ENCODE measurements at places on chromosomes 6 and 20.
A peak's percentile ranks its signal among the peaks of the same experiment; 100 is the strongest.

GRCh38 chr6:132902901-132903300 lies 88.5 kb downstream of the RPS12 start:
- no peaks in the 10 kb centered on the region for H3K27me3 ChIP-seq
- H3K4me3 ChIP-seq, result no peak overlapping the region
- H3K4me1 ChIP-seq, result no peaks in the 10 kb centered on the region
- H3K36me3 ChIP-seq, result no peaks in the 10 kb centered on the region
- no peak overlapping the region for H3K27ac ChIP-seq
- DNase-seq, result no peak

- no peaks in the 10 kb centered on the region for H3K27me3 ChIP-seq
- H3K36me3 ChIP-seq, result peaks cover 7% of the 10 kb centered on the region
- no peak for DNase-seq
- no peak overlapping the region for H3K4me3 ChIP-seq
Measured at GRCh38 chr6:111267764-111268333, 180.5 kb downstream of the SLC16A10 start.

DNA sequence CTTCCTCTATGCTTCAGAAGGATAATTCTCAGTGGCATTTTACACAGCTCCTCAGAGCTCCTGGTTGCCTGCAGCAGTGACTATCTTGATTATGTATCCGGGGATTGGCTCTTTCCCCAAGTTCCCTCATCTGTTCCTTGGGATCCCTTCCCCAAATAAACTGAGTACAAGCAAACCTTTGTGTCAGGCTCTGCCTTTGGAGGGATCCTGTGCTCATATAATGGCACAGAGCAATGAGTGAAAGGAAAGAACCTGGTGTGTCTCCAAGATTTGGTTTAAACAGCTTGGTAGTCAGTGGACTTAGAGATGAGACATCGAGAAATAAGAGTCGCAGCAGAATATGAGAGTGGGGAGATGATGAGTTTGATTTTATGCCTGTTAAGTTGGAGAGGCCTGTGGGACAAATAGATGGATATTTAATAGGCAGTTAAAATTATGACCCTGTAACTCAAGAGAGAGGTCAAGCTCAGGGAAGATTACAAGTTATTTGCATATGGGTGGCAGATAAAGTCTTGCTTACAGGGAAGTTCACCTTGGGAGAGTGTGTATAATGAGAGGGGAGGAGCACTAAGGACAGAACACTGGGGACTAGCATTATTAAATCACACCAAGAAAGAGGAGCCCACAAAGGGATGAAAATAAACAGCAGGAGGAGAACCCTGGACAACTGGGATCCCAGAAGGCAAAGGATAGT lies 44.1 kb upstream of the GCLC start:
- no peak overlapping the region for H3K27ac ChIP-seq
- no peaks in the 10 kb centered on the region for H3K27me3 ChIP-seq
- no peak overlapping the region for H3K4me3 ChIP-seq
- no peak for DNase-seq
- no peaks in the 10 kb centered on the region for H3K4me1 ChIP-seq

DNA sequence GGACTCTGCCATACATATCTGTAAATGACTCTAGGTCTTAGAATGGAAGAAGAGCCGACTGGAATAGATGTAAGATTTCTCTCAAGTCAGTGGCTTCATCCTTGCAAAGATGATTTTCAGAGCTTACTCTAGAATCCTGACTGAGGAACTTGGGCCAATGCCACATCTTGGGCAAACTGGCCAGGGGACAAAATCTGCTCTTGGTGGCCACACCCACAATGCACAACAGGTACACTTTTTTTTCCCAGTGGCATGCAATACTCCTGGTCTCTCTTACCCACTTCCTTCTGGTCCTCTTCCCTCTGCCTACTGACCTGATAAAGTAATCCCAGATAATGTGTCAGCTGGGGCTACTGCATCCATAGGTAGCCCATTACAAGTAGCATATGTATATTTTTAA lies 13.4 kb downstream of the CLIC5 start:
- H3K4me1 ChIP-seq, result no peaks in the 10 kb centered on the region
- DNase-seq, result no peak
- no peaks in the 10 kb centered on the region for H3K36me3 ChIP-seq
- no peak overlapping the region for H3K4me3 ChIP-seq

DNA sequence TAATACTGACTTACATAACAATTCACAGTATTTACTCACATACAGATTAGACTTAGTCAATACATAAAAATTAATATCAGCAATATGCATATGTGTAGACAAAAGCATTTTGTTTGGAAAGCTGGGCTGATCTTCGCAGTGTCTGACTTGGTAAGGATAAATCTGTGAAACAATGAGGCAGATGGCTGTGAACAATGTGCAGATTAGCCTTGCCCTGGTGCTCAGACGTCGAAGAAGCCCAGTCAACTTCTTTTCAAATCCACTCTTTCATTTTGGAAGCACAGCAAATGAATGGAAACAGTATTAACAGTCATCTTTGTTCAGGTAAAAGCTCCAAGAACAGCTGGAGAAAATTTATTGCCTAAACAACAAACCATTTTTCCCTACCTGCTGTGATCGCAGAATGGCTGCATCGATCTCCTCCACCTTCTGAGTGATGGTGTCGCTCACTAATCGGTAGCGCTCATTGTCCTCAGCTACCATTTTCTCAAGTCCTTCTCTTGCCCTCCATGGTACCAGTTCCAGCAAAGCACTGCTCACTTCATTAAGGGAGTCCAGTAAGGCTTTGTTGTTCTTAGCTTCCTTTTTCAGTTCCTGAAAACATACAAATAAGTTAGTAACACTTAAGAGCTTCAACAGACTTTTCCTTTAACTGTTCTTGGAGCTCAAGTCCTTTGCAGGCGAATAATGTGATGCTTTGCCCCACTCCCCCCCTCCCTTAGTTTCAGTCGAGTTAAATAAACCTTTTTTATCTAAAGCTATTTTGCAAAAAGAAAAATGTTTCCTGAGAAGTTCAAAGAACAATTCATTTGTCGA lies 116.5 kb downstream of the DST start:
- no peak for DNase-seq
- H3K36me3 ChIP-seq, result peaks cover 10% of the 10 kb centered on the region
- no peak overlapping the region for H3K27ac ChIP-seq
- H3K4me1 ChIP-seq, result no peaks in the 10 kb centered on the region
- no peak overlapping the region for H3K4me3 ChIP-seq

DNA sequence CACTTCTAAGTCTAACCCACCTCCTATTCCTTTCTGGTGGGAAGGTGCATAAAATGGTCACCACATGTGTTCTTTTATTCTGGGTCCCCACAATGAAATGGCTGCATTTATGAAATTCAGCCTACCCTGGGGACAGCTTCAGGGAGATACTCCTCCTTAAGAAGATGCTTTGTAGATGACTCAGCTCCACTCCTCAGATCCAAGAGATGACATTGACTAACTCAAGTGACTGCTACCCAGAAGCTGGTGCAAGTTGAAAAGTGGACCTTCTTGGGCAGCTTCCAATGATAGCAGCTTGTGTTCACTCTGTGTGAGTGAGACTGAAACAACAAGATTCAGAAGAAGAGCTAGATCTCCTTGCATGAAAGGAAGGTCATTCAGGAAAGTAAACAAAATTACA lies 113.4 kb downstream of the SCP2D1 start:
- H3K4me1 ChIP-seq, result no peaks in the 10 kb centered on the region
- no peak overlapping the region for H3K4me3 ChIP-seq
- H3K27me3 ChIP-seq, result no peaks in the 10 kb centered on the region
- no peaks in the 10 kb centered on the region for H3K36me3 ChIP-seq
- DNase-seq, result no peak

- peaks cover 35% of the 10 kb centered on the region for H3K4me1 ChIP-seq
- H3K27ac ChIP-seq, result peak overlapping the region; percentile 1
- peaks cover 72% of the 10 kb centered on the region for H3K36me3 ChIP-seq
- H3K4me3 ChIP-seq, result no peak overlapping the region
- H3K27me3 ChIP-seq, result no peaks in the 10 kb centered on the region
Measured at GRCh38 chr6:41651246-41651961, 13.1 kb downstream of the MDFI start.

- H3K4me3 ChIP-seq, result no peak overlapping the region
- no peaks in the 10 kb centered on the region for H3K27me3 ChIP-seq
- DNase-seq, result no peak
- H3K27ac ChIP-seq, result no peak overlapping the region
Measured at GRCh38 chr20:4866429-4866828, 134.9 kb downstream of the SLC23A2 start.

DNA sequence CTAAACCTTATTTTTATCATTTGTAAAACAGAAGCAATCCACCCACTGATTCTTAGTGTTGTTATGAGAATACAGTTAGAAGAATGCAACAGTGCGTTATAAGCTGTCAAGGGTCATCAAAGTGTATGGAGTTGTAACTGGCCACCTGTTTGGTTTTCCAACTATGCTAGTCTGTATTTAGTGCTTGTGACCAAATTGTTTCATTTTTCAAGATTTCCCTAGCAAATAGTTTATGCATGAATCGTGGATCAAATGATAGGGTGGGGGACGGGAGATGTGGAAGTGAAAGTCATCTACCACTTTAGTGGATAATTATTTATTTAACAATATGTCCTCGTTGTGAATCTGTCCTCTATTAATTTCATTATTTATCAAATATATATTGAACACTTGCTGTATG lies 175.4 kb upstream of the HDDC2 start:
- no peak overlapping the region for H3K27ac ChIP-seq
- H3K27me3 ChIP-seq, result no peaks in the 10 kb centered on the region
- no peak overlapping the region for H3K4me3 ChIP-seq
- DNase-seq, result no peak

- no peak overlapping the region for H3K4me3 ChIP-seq
- no peaks in the 10 kb centered on the region for H3K36me3 ChIP-seq
- DNase-seq, result no peak
- no peaks in the 10 kb centered on the region for H3K27me3 ChIP-seq
Measured at GRCh38 chr20:11989018-11989771, 71.5 kb downstream of the BTBD3 start.

DNA sequence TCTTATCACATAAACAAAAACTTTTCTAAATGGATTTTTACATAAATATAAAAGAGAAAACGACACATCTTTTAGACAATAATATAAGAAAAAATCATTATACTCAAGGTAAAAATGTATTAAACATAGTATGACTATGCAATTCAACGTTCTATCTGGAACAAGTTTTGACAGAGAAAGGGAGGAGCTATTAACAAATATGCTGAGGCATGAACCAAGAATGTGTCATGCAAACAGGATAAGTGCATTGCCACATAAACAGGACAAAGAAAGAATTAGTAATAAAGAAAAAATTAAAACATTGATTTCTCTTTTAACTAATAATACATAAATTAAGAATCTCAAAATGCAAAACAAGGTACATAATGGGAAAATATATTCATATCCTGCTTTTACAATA lies 1353.4 kb upstream of the GJE1 start:
- H3K4me3 ChIP-seq, result no peak overlapping the region
- H3K36me3 ChIP-seq, result no peaks in the 10 kb centered on the region
- no peaks in the 10 kb centered on the region for H3K4me1 ChIP-seq
- peak; percentile 54 for DNase-seq
- H3K27me3 ChIP-seq, result no peaks in the 10 kb centered on the region
- H3K27ac ChIP-seq, result no peak overlapping the region

- H3K4me3 ChIP-seq, result no peak overlapping the region
- DNase-seq, result no peak
- H3K27me3 ChIP-seq, result no peaks in the 10 kb centered on the region
- H3K27ac ChIP-seq, result no peak overlapping the region
- peaks cover 22% of the 10 kb centered on the region for H3K4me1 ChIP-seq
Measured at GRCh38 chr6:44805238-44805846, 417.8 kb downstream of the CDC5L start.

DNA sequence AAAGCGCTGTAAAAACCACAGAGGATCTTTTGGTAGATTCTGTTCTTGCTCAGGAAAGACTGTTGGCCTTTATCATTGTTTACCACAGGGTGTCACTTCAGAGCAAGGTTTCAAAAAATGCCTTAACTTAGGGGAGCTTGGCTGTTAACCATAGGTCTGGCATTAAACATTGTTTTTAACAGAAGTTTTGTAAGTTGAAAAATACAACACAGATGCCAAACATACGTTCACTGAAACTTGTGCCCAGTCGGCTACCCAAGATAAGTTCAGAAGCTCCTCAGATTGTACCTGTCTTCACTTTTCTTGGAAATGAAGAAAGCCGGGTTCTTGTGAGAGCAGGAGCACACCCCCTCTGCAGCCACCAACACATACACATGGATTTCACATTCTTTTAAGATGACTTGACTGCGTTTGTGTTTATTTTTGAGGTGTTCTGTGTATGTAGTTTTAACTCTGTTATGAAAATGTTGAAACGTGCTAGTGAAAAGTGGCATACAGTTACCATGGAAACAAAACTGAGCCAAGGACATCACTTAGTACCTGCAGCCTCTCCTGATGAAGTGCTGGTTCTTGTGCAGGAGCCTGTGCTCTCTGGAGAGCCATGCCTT lies 64.9 kb downstream of the SYCP2L start:
- no peaks in the 10 kb centered on the region for H3K4me1 ChIP-seq
- H3K4me3 ChIP-seq, result no peak overlapping the region

DNA sequence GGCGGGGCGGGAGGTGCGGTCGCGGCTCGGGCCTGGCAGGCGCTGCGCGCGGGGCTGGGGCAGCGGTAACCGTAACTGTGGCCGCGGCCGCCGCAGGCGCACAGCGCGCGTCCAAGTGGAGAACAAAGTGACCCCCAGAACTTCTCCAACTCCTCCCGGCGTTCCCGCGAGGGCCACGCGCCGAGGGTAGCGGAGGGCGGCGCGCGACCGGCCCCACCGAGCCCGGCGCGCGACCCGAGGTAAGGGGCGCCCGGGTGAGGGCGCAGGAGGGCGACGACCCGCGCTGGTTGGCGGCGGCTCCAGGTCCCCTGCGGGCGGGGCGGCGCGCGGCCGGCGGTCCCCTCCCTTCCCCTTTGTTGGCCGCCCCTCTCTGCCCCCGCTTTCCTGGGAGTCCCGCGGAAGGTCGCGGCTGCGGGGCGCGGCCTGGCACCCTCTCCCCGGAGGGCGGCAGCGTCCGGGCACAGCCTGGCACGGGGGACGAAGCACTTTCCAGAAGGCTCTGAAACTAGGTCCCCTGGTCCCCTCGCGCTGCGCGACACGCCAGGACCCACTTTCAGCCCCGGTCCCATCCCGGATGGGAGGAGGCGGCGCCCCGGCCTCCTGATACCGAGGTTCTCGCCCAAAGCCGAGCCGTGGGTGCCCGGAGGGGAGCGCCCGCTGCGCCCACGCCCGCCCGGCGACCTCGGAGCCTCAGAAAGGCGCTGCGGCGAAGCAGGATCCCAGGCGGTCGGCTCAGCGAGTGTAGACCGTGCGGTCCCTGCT lies at the start of gene TIAM2:
Gene TIAM2 (plus strand): TSS at position 62 of the 762 bp plus-strand sequence. CDS start 133,909 bp downstream, outside the sequence.
- no peak for DNase-seq
- H3K36me3 ChIP-seq, result no peaks in the 10 kb centered on the region
- H3K27me3 ChIP-seq, result peaks cover 11% of the 10 kb centered on the region
- no peak within 1 kb of the TSS for H3K27ac ChIP-seq

- DNase-seq, result no peak
- H3K27me3 ChIP-seq, result peaks cover 40% of the 10 kb centered on the region
- no peaks in the 10 kb centered on the region for H3K36me3 ChIP-seq
- peaks cover 12% of the 10 kb centered on the region for H3K4me1 ChIP-seq
- no peak overlapping the region for H3K4me3 ChIP-seq
Measured at GRCh38 chr6:166305562-166306117, 2.6 kb downstream of the PRR18 start.

DNA sequence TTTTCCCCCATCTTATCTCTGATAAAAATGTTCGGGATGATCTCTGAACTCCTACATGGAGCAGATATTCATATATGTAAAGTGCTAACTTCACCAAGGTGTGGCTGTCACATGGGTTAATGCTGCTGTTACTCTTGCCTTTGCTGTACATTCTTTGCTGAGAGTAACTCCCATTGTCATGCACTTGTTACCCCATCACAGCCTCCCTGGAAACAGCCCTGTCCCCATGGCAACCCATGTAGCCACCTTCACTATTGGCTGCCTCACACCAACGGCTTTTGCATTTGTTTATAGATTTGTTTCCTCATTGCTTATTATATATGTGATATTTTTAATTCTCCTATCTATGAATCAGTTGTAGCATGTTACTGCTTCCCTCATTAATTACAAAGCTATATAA lies 17.3 kb upstream of the IBTK start:
- H3K4me1 ChIP-seq, result no peaks in the 10 kb centered on the region
- no peak overlapping the region for H3K4me3 ChIP-seq
- no peaks in the 10 kb centered on the region for H3K36me3 ChIP-seq
